Stimulated activated CD8-positive, alpha-beta memory T cell treated with anti-CD3 and anti-CD28 coated beads, Interleukin-7, amount 100 ng/mL, for 1 hour (primary cell): ENCODE measurements at places on chromosomes 6 and 20.

DNA sequence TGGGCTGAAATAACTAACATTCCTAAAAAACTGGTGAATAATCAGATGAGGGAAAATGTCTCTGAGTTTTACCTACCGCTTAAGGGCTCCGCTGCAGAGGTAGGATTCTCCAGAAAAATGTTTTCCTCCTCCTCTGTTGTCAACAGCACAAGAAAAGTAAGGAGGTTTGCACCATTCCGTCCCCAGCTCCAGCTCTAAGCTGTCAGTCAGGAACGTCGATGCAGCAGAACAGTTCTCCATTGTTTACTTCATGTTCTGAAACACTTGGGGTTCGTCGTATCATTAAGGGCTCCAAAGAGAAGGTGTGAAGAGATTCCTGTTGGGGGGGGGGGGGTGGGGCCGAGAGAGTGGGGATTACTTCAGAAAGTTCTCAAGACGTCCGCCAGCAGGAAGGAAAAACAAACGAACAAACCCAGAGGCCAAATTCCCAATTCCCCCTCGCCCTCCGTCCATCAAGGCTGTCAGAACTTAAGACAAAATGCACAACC, 734 bp downstream of the MMS22L start:
- DNase-seq = no peak

DNA sequence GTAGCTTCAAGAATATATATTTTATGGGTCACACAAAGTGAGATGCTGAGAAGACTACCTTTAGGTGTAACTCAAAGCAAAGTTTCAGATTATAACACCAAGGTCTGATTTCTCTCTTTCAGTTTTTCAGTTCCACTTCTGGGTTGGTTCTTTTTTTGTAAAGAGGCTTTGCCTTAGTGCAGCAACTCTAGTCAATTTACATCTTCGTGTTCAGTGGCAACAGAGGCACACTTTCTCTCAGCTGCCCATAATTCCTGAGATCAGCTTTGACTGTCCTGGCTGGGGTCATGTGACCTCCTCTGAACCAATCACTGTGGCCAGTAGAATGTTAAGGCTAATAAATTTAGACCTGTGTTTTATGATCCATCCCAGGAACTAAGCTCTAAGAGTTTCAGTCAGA, 120.2 kb downstream of the TINAG start:
- no peak for DNase-seq

DNA sequence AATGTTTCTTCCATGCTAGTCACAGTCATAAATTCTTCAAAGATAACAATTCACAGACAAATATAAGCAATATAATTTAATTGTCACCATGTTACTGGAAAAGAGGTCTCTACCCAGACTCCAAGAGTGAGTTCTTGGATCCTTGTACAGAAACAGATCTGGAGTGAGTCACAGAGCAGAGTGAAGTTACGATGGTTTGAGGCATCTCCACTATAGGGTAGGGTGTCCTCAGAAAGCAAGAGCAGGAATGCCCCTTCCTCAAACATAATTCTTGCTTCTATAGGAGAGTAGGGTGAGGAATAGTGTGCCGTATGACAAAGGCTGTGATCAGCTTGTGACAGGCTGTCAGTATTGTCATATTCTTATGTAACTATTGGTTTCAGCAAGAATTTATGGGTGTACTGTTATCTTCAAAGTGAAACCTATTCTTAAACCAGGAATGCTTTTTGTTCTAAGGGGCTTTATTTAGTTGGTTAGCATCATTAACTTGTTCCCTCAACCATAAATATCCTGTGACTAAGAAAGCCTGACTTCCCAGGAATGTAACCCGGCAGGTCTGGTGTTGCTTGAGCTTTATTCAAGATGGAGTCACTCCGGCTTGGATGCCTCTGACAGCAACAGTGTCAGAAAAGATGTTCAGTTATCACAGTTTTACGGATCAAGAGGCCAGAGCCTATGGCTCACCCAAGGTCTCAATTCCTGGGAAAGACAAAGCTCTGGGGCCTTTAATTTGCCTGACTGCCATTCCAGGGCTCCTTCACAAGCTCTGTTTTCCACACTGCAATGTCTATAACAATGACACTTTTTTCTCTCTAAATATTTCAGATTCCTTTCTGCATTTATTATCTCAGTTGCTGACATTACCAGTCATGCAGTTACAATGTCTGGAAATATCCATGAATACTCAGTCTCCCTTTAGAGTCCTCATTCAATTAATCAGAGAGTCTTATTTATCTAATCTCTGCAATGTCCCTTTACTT, 298.6 kb downstream of the C6orf118 start:
- no peak for DNase-seq

DNA sequence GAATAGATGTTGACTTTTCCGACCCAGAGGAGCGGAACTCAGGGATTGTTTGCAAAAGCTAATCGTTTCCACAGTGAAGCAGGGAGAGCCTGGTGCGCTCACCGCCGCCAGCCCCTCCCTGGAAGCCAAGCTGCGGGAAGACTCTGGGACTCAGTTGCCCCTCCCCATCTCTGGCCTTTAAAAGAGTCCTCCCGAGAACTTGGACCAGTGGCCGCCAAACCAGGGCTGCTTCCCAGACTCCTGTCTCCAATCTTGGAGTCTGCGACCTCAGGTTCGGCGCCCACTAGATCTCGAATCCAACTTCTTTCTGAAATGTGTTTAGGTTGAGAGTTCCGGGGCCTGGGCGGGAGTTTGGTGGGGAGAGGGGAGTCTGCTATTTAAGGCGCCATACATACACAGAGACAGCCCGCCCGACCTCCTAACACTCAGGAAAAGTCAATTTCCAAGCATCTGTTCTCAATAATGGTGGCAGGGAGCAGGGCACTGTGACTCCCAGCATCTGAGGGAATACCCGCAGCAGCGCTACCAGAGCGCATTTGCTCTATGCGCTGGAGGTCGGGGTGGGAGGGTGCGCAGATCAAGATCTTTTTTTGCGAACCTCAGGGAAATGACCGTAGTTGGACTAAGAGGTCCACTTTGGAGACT, 800 bp upstream of the GRIK2 start:
- DNase-seq = no peak

GRCh38 chr20:19185083-19185482, 27.4 kb upstream of the SLC24A3 start:
- no peak for DNase-seq

GRCh38 chr6:138468320-138469015, 30.8 kb downstream of the NHSL1 start:
- DNase-seq = no peak

DNA sequence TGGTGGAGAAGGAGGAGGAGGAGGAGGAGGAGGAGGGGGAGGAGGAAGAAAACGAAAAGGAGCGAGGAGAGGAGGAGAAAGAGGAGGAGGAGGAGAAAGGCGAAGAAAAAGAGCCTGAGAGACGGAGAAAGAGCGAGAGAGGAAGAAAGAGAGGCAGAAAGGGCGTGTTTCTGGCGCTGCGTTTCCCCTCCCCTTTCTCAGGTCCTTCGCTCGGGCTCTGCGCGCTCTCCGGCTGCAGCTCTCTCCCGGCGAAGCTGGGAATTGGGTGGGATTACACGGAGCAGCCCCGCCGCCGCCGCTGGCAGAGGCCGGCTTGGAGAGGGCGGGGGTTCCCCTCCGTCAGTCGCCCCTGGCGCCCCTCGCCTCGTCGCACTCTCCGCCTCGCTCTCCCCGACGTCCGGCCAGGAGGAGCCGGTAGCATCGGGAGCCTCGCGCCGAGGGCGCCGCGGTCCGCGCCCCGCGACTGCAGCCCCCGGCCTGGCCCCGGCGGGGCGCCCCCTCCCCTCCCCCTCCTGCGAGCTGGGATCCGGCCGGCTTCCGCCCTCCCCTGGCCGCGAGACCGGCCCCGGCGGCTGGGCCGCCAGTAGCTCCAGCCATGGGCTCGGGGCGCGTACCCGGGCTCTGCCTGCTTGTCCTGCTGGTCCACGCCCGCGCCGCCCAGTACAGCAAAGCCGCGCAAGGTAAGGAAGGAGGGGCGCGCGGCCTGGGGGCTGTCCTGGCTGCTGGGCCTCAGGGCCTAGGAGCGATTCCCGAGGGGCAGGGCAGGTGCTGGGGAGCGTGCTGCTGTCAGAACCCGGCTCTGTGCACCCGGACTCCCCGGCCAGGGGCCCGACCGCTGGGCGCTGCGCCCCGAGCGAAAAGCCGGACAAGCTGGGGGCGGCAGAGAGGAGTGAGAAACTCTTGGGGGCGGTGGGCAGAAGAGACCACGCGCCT, at the start of gene SCUBE3:
SCUBE3 (plus strand) TSS at position 133 of the 933 bp plus-strand sequence; CDS start at position 596, 463 bp downstream.
- DNase-seq = no peak

- DNase-seq = no peak
Observed at GRCh38 chr6:88008411-88008810, 39.2 kb upstream of the SPACA1 start.

GRCh38 chr6:128307671-128308070, 212.7 kb downstream of the PTPRK start:
- no peak for DNase-seq

DNA sequence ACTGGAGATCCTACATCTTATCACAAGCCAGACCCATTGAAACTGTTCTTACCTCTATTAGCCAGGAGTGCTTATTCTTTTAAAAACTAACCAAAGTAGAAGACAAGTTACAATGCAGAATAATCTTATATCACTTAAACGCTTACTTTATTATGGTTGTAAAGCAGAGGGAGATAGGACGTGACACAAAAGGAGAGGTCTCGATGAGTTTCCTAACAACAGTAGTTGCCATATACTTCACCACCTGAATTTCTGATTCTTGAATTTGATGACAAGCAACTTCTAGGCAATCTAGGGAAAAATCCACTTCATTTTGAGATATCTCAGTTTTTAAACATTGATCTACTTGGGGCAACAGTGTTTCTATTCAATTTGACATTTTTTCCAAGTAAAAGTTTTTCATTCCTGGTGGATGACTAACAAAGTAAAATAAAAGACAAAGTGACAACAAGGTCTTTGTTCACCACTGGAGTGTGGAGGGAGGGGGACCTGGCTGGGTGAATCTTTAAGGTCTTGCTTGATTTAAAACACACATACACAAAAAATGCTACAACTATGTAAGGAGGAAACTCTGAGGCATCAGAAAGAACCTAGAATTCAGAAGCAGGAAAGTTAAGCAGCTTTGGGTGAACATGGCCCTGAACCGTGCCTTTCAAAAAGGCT, 110.9 kb downstream of the SMLR1 start:
- DNase-seq = no peak

GRCh38 chr6:41939848-41940758, 1.5 kb downstream of the CCND3 start:
- DNase-seq = no peak

GRCh38 chr6:119128252-119128912, 49.9 kb upstream of the FAM184A start:
- no peak for DNase-seq

- no peak for DNase-seq
Observed at GRCh38 chr6:3533981-3534380, 77.1 kb upstream of the SLC22A23 start.

GRCh38 chr6:137309078-137309762, 90.0 kb upstream of the IFNGR1 start:
- no peak for DNase-seq

DNA sequence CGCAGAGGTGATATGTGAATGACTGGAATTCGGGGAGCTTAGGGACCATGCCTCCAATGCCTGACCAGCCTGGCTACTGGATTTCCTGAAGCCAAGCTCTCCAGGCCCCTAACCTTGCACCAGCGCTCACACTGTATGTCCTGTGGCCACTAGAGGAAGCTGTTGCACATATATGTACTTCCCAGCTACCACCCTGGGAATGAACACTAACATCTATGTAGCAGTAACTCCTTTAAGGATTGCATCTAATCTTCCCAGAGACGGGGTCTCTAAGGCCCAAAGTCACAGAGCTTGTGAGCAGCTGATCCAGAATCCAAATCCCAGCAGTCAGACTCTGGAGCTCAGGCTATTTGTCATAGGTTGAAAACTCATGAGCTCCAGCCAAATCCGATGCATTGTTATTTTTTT, 20.4 kb upstream of the BPIFB1 start:
- no peak for DNase-seq

GRCh38 chr6:40253420-40253819, 319.2 kb upstream of the MOCS1 start:
- DNase-seq = no peak

DNA sequence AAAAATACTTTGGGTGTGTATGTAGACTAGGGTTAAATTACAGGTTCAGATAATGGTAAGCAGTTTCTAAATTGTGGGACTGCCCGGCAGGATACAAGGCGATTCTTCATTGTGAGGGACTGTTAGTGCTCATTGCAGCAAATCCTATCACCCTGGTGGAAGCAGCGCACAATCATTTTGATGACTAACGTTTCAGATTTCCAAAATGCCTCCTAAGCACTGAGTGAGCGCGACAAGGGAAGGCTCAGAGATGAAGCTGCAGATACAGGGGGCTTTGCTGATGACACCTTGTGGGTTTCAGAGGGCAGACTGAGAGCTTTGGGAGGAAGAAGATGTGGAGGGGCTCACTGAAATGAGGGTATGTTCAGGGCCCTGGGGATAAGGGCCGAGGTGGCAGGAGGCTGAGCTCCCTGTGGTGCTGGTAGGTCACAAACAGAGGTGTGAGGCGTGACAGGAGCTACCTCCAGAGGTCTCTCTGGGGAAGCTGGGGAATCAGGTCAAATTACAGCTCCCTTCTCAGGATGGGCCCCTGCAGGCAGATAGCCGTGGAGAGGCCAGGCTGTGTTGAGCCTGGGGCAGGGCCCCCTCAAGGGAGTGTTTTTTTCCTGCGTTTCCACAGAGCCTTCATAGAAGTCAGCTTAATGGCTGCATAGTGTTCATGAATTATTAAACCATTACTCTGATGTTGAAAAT, 84.5 kb upstream of the FYN start:
- DNase-seq = no peak

- DNase-seq = no peak
Observed at GRCh38 chr6:21588481-21589351, 4.8 kb upstream of the SOX4 start.

DNA sequence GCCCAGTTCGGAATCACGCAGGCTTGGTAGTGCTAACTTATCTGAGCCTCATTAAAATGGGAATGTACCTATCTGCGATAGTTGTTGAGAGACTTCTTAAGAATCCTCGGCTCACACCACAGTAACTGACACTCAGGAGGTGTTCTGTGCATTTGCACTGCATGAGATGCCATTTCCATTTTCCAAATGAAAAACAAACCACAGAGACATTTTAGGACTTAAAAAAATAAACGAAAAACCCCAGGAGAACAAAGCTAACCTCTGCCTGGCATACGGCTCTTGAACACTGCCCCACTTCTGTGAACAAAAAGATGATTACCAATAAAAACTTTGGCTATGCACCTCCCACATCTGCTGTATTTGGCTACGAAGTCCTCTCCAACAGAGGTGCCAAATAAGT, 37.6 kb downstream of the BEND3 start:
- DNase-seq = no peak
